Fibroblast of skin of right biceps (primary cell): ENCODE measurements at places on chromosomes 3 and 15.

DNA sequence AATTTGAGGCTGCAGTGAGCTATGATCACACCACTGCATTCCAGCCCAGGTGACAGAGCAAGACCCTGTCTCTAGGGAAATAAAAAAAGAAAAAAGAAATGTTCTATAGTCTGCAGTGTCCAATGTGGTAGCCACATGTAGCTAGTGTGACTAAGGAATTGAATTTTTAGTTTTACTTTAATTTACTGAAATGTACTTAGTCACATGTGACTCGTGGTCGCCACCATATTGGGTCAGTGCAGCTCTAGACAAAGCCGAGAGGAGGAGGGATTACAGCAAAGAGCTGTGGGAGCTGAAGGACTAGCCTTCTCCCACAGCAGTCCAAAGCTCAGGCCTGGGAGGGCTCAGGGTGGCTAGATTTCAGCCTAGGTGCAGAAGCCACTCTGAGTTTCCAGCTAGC lies 65.9 kb upstream of the NTRK3 start:
- peak; percentile 61 for DNase-seq

GRCh38 chr15:53984221-53984620 lies 6.0 kb downstream of the UNC13C start:
- no peak for DNase-seq

- peak; percentile 79 for DNase-seq
Observed at GRCh38 chr15:27582726-27583410, 516.2 kb downstream of the OCA2 start.

- DNase-seq: no peak
Observed at GRCh38 chr15:72952151-72952550, 100.1 kb upstream of the NEO1 start.

DNA sequence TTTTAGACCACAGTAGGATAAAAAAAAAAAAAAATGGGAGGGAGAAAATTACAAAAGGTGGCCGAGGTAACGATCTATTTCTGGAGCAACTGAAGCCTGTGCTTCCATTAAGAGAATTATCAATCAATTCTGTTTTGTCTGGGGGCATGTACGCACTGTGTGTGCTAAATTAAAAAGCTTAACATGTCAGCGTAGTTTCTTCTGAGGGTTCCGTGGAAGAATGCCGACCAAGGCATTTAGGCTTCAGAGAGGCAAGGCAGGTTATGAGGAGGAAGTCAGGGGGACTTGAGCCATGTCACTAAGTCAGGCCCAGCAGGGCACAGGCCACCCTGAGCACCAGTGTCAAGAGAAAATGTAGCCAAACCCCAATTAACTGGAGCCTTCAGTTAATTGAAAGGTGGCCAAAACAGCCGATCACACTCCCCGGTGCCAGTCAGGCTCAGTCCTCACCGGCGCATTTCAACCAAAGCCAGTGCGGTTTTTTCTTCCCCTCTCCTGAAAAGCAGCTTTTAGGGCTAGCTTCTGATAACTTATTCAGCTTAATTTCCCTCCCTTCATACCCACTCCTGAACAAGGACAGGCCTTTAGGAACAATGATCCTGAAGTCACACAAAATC lies 113.9 kb downstream of the MEGF11 start:
- DNase-seq: no peak

DNA sequence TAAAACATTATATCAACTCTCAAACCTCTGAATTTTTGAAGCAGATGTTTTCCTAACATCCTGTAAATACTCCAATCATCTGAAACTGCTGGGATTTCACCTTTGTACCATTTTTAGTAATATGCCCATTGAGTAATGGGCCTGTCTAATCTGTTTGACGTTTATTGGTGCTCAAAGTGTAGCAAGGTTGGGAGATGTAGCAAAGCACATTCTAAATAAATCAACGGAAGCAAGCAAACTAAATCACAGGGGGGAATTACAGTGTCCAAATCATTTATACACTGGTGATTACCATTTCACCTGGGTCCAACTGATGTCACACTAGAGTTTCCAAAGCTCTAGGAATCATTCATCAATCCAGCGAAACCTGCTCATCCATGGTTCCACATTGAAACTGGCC lies 518.7 kb upstream of the TBL1XR1 start:
- DNase-seq: no peak

GRCh38 chr15:27585041-27585640 lies 514.0 kb downstream of the OCA2 start:
- DNase-seq: no peak

DNA sequence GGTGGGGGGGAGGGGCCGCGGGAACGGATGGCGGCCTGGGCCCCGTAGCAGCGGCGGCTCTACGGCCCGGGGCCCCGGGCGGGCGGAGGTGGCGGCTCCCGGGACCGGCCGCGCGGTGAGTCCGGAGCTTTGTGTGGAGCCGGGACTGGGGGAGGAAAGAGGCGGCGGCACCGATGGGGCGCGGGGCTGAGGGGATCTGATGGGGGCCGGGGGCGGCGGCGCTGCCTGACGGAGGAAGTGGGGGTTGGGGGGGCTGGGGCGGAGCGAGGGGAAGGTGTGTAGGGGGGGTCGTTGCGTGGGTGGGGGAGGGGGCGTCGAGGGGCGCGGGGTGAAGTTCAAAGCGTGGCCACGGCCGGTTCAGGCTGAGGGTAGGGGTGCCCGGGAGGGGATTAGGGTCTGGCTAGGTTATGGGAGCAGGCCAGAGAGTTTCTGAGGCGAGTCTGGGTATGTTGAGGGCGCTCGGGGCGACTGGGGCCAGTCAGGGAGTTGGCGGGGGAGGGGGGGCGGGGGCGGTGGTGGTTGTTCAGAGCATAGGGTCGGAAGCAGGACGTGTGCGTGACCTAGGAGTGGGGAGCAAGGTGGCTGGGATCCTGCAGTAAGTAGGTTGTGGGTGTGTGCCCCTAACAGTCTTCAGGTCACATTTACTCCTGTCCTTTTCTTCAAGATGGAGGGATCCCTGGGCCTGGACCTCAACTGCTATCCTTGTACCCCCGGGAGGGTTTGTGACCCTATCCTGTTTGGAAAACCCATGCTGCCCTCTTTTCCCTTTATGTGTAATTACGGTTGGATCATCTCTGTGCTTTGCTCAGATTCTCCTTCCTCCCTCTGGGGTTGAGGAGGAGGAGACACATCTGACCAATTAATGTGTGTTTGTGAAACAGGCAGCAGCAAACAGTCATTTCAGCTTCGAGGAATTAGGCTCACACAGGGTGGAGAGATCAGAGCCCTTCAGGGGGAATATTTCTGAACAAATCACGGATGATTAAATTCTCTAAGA lies 644 bp downstream of the ZNF609 start:
- peak; percentile 84 for DNase-seq

DNA sequence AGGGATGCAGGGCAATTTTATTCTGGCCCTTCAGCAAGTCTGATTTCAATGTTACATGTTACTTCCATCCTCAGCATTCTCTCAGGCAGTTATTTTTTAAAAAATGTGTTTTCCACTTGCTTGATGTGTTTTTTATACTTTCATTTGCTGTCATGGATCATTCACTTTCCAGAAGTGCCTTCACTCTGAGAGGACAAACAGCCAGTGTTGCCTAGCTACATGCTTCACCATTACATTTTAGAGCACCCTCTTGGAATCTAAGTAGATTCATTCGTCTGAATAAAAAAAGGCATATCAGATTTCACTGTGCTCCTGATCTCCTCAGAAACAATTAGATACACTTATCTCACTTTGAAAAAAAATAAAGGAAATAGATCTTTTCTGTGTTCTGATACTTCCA lies 93.6 kb upstream of the POU1F1 start:
- DNase-seq: no peak

GRCh38 chr3:127112796-127113570 lies 79.9 kb upstream of the PRR23E start:
- DNase-seq: no peak

- peak; percentile 81 for DNase-seq
Observed at GRCh38 chr15:88897456-88898194, 2.3 kb upstream of the HAPLN3 start.

DNA sequence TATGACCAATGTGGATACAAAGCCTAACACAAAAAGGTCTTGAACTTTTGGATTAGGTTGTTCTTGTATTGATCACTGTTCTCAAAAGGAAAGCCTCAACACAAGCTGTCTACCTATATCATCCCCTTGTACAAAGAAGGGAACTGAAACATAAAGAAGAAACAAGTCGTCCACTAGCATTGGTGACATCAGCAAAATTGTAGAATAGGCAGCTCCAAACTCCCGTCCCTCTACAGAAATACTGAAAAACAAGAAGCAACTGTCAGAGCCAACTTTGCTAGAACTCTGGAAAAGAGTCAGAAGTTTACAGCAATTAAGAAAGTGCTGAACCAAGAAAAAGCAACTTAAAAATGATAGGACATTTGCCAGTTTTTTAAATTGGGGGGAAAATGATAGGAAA lies 7.5 kb upstream of the NR1I2 start:
- DNase-seq: no peak

GRCh38 chr3:111585217-111585616 lies 9.9 kb downstream of the ZBED2 start:
- peak; percentile 14 for DNase-seq

GRCh38 chr15:55248895-55249294 lies 40.7 kb downstream of the RAB27A start:
- DNase-seq: no peak

- DNase-seq: no peak
Observed at GRCh38 chr3:7487763-7488162, 626.8 kb downstream of the GRM7 start.

DNA sequence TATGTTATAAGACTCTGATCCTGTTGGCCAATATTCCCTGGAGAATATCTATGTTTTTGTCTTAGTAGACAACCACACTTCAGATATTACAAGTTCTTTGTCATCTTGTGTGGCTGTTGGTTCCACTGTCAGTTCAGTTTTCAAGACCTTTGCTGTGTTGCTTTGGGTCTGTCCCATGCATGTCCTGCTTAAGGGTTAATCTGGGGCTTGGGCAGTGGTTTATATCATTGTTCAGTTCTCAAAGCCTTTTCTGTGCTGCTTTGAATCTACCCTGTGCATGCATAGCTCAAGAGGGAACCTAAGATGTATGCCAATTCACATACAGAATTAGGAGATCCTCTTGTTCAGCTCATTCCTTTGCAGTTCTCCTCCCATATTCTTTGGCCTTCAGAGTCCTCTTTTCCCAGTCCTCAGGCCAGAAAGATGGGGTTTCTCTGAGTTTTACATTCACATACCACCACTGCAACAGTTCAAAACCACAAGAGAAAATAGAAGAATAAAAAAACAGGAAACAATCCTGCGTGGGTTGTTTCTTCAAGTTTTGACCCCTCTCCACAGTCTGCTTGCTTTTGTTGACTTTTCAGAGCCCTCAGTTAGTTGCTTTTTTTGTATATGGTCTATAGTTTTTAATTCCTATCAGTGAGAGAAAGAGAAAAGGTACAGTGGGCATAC lies 21.6 kb downstream of the BUB1B start:
- DNase-seq: no peak

DNA sequence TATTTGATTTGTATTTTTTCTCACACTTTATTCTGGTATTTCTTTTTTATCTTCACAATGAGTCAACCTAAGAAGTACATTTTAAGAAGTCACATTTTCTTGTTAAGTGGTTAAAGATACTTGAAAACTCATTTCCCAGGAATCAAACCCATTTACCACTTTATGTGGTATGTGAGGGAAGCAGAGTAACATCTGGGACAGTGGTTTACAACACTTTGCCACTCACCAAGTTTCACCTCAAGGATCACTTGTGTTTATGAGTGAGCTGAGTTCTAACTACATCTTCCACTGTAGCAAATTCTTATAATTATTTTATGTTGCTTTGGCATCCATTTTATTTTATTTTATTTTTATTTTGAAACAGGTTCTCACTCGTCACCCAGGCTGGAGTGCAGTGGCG lies 53.8 kb downstream of the IGSF11 start:
- no peak for DNase-seq

DNA sequence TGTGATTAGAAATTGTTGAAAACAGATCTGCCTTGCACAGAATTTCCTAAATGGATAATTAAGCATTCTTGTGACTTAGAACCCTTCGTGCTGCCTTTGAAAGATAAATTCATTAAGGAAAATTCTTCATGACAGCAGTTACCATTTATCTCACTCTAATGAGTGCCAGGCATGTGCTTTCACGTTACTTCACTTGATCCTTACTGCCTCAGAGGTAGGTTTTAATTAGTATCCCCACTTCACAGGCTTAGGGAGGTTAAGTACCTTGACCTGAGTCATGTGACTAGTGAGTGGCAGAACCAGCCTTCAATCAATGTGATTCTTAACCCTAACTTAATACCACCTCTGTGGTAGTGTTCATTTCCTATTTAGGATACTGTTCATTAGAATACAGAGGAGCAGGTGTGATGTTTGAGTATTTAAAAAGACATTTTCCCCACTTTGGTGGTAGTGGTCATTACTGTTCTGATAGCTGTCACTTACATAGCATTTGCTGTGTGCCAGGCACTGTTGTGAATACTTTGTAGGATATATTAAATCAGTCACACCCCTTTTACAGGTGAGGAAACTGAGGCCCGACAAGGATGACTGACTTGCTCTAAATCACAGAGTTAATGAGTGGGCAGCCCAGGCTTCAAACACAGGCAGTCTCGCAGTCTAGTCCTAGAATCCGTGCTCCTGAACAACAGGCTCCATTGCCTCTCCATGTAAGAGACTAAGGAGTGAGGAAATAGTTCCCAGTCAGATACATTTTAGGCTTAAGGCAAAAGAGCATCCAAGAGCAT lies 57.9 kb downstream of the RLBP1 start:
- no peak for DNase-seq

GRCh38 chr15:62142736-62143135 lies 22.3 kb downstream of the C2CD4B start:
- no peak for DNase-seq

- DNase-seq: no peak
Observed at GRCh38 chr3:102577082-102577789, 142.4 kb downstream of the ZPLD1 start.

- peak; percentile 46 for DNase-seq
Observed at GRCh38 chr3:25355034-25355885, 72.8 kb upstream of the RARB start.

DNA sequence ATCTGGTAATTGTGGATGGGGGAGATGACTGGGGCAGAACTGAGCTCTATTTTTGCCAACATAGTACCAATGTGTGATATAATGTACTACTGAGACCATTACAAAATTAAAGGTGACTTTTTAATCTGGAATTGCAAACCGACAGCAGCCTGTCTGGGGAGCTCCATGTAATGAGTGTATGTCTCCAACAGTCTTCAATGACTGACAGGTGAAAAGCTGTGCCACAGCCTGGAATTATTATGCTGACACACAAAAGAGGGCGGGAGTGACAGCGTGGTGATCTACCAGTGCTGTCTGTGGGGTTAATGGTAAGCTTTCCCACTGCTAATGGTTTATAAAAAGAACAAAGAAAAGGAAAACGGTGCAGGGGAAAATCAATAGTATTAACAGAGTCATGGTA lies 143.4 kb downstream of the CLSTN2 start:
- no peak for DNase-seq

- DNase-seq: no peak
Observed at GRCh38 chr15:76898102-76898501, 7.0 kb downstream of the SCAPER start.
